ENCODE measurements at places on chromosomes 5 and 9. TPM values are rescaled to one million over a fixed set of nuclear protein-coding genes. Genes with fewer than 3 reads are reported as not detected.
A peak's percentile ranks its signal among the peaks of the same experiment; 100 is the strongest.

Gene ARSI
- total RNA-seq = not detected

Gene ADAMTSL1
- not detected for total RNA-seq

Gene NR4A3
- 4.2 TPM for total RNA-seq

Gene TRMO
- 10.8 TPM for total RNA-seq

Gene INSL4
- total RNA-seq = not detected

Gene CDHR2
- 0.19 TPM for total RNA-seq

Gene CD274
- total RNA-seq = 15.0 TPM

Gene STING1
- total RNA-seq = 136 TPM

DNA sequence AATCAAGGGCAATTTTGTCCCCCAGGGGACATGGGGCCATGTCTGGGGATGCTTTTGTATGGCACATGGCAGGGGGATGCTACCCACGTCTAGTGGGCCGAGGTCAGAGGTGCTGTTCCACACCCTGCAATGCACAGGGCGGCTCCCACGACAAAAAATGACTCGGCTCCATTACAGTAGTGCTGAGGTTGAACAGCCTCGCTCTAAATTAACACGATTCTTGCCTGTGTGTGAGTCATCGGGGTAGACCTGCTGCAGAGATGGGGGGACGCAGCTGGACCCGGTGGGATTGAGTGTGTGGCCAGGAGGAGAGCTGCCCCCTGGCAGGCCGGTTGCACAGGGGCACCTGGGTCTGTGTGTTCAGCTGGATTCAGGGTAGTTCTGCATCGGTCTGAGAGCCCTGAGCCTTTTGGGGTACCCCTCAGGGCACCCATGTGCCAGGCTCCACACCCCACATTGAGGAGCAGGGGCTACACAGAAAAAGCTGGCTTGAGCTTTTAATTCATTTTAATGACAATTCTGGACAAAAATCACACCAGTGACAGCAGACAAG is 20.0 kb upstream of the COL5A1 start:
- DNase-seq = no peak

GRCh38 chr9:8899511-8899910 is 1099.9 kb upstream of the DMAC1 start:
- DNase-seq = no peak

DNA sequence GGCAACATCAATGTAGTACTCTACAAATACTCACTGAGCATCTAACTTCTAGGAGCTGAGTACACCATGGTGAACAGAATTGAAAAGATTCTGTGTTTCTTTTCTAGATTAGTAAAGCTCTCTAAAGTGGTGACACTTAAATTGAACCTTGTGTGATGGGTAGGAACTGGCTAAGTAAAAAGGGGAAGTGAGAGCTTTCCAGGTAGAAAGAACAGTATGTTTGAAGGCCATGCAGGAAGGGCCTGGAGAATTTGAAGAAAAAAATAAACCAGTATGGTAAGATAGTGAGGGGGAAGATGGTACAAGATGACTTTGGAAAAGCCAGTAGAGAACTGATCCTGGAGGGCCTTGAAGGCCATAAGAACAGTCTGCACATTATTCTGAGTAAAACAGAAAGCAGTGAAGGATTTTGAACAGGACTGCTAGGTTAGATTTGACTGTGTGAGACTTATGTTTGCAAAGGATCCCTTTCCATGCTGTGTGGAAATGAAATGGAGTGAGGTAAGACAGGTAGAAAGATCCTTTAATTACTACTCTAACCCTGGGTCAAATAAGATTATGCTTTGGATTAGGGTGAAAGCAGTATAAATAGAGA is 46.7 kb upstream of the UBQLN1 start:
- no peak for DNase-seq

DNA sequence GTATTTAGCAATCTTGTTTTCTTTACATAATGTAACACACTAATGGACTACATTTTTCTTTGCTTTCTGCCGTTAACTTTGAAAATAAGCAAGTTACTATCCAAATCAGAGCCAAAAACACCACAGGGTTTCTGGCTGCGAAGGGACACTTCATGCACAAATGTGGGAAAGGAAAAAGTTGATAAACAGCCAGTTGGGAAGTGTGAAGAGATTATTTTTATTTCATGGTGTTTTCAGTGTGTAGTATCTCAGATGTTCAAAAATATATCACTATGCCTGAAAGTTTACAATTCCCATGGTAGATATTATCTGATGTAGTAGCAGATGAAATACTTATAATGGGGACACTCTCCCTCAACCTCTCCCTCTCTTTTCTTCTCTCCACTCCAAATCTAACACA is 135.3 kb downstream of the CETN3 start:
- DNase-seq = no peak

DNA sequence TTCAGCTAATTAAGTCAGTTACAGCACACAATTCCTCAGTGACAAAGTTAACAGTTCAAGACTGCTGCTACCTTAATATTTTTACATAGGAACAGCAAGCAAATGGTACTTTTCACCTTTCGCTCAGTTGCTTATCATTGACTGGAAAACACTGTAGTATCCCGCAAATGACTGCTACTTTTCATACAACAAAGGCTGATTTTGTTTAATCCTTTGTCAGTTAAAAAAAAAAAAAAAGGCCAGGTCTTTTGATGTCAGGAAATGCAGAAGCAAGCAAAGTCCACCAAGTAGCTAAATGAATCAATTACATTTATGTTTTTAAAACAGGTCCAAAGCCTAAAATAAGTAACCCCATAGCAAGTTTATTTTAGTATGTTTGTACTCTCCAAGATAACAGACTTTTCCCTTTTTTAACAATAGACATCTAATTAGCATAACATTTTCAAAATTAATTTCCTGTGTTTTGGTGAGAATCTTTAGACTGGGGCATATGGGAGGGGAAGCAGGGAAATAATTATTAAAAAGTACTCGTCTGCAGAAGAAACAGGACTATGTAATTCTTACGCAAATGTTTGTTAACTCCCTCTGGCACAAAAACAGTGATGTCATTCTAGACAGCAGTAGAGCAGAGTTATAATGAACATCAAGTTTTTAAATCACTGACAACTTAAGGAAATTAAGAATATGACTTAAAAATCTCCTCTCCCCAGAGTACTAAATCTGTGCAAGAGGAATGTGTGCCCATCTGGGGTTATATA is 9.6 kb downstream of the PFDN1 start:
- DNase-seq = no peak

DNA sequence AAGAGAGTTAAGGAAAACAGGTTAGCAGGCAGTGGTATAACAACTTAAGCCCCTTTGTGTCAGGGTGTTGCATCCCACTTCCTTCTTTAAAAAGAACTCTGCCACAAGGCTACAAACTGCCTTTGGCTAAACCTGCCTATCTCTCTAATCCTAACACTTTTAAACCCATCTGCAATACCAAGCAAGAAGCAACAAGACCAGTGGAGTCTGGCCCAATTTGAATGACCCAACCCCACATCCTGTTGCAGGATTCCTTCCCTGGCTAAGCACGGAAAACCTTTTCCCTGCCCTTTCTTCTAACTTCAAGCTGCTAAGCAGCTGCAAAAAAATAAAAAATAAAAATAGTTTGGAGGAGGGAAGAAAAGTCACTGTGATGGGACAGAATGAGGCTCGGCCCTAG is 27.1 kb downstream of the ABCA1 start:
- DNase-seq = no peak

GRCh38 chr5:137497396-137498290 is 1.5 kb downstream of the SPOCK1 start:
- DNase-seq = no peak

- no peak for DNase-seq
Measured at GRCh38 chr9:27183701-27184100, 74.7 kb downstream of the TEK start.

GRCh38 chr9:38031594-38031993 is 37.4 kb downstream of the SHB start:
- no peak for DNase-seq

DNA sequence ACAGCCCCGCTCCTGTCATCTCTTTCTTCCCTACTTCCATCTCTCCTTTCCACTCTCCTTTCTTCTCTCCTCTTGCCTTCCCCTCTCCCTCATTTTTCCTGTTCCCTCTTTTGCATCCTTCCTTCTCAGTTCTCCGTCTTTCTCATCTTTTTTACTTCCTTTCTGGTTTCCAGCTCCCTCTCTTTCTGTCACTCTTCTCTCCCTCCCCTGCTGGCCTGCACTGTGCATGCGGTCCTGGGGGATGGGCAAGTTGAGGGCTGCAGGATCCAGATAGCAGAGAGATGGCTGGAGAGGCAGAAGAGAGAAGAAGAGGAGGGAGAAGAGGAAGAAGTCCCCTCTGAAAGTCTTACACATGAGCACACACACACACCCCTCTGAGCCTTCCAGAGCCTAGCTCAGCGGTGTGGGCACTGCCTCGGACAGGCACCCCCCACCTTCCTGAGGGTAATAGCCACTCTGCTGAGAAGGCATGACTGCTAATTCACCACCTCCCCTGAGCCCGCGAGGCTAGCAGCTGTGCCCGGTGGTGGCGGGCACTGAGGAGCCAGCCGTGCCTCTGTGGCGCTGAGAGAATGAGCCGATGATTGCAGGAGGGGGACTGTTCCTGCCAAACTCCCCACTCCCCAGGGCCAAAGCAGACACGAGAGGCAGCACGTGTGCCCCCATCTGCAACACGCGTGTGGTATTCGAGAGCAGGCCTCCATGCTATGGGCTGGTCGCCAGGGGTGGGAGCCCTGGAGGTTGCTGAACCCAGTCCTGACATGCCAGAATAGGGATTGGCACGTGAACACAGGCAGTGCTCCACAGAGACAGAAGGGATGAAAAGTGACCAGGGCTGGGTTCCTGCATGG is 3.7 kb upstream of the CAMK2A start:
- no peak for DNase-seq

DNA sequence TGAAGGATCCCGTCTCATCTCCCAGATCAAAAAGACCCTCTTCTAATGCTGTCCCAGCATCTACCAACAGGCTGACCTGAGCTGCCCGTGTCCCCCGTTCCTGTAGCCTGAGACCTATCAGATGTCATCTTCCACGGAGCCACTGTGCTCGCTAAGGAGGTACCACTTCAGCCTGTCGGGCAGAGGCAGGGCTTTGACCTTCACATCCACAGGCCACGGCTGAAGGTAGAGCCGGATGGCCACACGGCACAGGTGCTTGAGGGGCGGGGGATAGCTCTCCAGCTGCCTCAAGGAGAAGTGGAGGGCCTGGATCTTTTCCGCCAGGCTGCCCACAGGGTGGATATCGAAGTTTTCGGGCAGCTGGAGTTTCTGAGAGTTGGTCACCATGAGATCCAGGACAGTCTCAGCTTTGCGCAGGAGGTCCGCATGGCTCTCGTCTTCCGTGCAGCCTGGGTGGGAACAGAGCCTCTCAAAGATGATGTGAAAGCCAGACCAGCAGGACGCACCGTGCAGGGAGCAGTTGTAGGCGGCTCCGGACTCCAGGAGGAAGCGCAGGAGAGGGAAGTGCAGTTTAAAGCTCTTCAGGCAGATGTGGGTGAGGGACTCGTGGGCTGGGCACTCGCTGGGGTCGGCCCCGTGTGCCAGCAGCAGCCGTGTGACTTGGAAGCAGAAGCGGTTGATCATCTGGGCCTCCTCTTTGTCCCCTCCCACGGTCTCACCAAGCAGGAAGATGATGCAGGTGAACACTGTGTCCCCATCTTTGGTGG is 4.1 kb downstream of the ASB6 start:
- no peak for DNase-seq

DNA sequence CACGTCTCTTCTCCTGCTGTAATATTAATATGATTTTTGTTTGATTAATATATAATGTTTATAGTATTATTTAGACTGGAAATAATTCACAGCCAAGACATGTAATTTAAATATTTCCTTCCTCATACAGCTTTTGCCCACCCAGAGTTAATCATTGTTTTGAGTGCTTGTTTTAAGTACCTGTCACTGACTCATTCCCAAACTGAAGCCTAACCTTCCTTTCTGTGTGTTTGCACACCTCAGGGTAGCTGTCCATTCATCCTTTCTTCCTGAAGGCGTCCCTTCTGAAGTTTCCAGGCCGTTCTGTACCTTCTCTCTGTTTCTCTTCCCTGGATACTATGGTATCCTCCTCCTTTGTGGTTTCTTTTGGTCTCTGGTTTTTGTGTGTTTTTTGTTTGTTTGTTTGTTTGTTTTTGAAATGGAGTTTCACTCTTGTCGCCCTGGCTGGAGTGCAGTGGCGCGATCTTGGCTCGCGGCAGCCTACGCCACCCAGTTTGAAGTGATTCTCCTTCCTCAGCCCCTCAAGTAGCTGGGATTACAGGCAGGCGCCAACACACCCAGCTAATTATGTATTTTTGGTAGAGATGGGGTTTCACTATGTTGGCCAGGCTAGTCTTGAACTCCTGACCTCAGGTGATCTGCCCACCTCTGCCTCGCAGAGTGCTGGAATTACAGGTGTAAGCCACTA is 312.4 kb downstream of the DOCK8 start:
- DNase-seq = no peak

- no peak for DNase-seq
Measured at GRCh38 chr9:119986713-119987112, 593.3 kb downstream of the CDK5RAP2 start.

DNA sequence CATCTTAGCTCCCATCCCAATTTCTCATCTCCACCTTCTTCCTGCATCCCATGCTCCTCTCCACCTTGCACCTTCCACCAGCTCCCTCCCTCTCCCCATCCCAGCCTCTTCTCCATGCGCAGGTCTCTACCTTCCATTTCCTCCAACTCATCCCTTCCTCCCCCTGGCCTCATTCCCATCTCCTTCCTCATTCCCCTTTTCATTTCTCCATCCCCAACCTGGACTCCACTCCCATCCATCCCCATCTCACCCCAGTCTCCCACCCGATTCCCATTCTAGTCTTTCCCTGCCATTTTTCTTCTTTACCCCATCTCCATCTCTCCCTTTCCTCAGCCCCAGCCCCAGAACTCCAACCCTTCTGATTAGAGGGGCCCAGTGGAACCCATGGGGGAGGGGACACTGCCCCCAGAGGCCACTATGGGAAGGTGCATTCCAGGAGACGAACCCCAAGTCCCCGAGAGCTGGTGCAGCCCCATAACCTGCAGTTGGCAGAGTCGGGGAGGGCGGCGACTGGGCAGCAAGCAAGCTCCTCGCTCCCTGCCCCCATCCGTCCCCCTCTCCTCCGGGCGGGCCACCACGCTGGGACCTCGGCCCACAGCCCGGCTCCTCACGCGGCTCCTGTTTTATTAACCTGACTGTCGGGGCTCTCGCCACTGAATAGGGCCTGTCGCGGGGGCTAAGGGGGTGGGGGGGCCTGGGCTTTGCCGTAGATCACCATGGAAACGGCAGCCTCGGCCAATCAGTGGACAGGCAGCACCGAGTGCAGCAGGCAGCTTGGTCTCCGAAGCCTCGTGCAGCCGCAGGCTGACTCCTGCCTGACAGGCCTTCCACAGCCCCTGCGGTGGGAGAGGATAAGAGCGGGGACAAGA is 66.7 kb downstream of the PCDH1 start:
- peak; percentile 25 for DNase-seq

GRCh38 chr5:32413466-32414263 is 30.9 kb downstream of the ZFR start:
- DNase-seq = no peak

Measured in activated naive CD4-positive, alpha-beta T cell treated with anti-CD3 and anti-CD28 coated beads for 36 hours (primary cell).